ENCODE measurements at places on chromosomes 16 and 17.
A peak's percentile ranks its signal among the peaks of the same experiment; 100 is the strongest.

GRCh38 chr17:69534235-69534621, 119.7 kb downstream of the MAP2K6 start:
- DNase-seq = no peak

DNA sequence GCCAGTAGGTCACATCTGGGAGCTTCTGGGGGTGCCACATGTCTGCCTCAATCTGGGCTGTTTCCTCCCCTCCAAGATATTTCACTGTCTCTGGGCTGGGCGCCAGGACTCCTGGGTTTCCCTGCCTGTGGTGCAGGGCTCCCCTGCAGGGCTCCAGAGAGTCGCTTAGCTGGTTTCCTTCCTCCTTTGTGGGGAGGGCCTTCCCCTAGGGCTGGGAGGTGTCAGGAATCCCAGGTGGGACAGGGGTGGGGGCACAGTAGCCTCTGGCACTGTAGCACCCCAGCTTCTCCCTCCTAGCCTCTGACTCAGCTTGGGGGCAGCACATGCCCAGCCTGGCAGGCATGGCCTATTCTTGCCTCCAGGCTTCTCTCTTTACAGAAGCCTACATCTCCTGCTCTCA, 2.6 kb downstream of the RARA start:
- no peak for DNase-seq

GRCh38 chr16:29684679-29685078, 5.7 kb downstream of the QPRT start:
- no peak for DNase-seq

GRCh38 chr17:61734466-61734865, 128.9 kb downstream of the BRIP1 start:
- no peak for DNase-seq

- DNase-seq = peak; percentile 90
Measured at GRCh38 chr17:49880291-49881053, 32.6 kb upstream of the TAC4 start.

DNA sequence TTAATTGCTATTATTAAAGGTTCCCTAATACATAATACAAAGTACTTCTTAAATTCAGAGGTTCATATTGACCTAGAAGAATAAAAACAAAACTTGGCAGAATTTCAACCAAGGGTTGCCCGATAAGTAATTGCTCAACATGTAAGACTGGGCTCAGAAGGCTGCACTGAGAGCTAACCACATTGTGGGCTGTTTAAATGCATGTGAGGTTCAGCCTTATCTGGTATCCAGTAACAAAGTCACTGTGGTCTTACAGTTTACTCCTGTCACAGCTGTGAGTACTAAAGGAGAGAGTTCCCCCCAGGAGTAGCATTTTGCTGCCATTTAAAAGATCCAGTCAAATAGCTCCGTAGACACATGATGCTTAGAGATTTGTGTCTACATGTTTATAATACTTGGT, 1.6 kb upstream of the DHRS11 start:
- DNase-seq = no peak

DNA sequence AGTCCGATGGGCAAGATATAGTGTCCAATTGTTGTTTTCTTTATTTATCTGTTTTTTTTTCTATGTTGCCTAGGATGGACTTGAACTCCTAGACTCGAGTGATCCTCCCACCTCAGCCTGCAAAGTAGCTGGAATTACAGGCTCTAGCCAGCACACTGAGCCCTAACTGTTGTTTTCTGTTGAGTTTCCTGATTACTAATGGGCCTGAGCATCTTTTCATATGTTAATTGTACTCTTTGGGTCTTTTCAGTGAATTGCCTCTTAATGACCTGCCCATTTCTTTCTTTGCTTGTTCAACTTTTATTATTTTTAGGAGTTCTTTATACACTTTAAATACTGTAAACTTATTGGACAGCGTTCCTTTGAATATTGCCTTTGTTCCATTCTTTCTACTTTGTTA, 213.0 kb downstream of the HS3ST3B1 start:
- DNase-seq = no peak

GRCh38 chr16:16000685-16001084, 51.3 kb downstream of the ABCC1 start:
- no peak for DNase-seq

GRCh38 chr17:31527606-31528005, 136.1 kb downstream of the RAB11FIP4 start:
- DNase-seq = no peak

DNA sequence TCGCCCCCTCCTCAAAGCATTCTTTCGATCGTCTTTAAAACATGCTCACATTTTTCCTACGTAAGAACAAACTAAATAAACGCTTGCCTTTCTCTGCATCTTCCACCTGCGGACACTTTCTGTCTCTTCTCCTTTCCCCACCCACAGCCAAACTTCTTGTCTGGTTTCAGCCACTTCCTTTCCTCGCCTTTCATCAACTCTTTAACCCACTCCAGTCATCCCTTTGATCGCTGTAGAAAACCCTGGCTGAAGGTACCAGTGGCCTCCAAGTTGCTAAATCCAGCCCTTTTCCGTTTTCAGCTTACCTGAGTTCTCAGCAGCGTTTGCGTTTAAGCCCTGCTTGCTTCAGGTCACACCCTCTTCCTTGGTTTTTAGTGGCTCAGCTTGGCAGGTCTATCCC, 483 bp downstream of the RPA1 start:
- DNase-seq = peak; percentile 36

DNA sequence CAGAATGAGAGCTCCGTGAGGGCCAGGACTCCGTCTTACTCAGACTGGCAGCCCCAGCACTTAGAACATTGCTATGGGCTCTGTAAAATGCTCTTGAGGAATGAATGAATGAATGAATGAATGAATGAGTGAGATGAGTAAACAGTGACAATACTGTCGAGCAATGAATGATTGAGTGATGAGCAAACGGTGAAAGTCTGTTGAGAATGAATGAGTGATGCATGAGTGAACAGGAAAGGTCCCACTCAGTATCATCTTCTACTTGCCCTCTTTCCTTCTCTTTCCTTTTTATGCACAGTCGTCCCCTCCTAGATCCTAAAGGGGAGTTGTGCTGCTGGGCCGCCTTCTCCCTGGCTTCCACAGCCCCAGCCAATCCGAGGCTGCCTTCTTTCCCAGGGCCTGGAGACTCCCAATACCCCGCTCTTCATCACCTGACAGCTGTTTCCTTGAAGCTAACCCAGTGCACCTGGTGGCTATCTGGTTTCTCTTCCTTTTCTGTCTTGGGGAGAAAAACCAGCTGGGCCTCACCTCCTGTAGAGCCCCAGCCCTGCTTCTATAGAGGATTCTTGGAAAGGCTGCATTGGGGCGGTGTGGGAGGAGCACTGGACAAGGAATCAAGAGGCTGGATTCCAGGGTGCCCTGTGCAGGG, 32.7 kb upstream of the CACNG1 start:
- no peak for DNase-seq

DNA sequence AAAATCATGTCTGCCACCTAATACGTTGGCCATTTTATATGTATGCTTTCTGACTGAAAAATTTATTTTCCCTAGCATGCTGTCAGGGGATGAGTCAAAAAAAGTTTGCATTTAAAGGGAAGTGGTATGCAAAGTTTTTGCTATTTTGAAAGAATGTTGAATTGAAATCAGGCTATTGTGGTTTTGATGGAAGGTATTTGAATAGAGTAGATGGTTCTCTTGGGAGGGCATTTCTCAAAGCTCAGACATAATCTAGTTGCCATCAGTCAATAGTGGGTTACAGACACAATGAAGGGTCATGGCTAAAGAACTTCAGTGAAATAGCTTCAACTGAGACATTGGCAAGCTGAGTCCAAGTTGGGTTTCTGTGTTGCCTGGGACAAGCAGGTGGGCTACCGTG, 102.4 kb downstream of the MAP2K6 start:
- DNase-seq = no peak

DNA sequence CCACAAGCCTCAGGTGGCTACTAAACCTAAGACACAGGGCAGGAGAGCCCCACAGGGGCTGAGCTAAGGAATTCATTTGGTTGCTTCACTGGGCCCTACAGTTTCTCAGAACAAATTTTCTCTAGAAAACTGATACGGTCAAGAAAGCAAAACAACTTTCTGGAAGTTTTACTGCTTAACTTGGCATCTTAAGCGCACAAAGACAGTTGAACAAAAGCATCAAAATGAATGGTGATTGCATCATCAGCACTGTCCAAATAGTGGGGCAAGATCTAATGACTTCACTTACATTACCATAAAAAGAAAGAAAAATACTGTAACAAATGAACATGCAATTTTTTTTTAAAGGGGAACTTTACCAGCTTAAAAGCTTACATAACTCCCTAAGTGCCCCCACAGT, 47.6 kb downstream of the XPO6 start:
- peak; percentile 95 for DNase-seq

GRCh38 chr16:21150375-21151001, at the start of gene DNAH3:
TSS of gene DNAH3 (minus strand) at chr16:21150846. CDS start at chr16:21150319, 527 bp downstream.
- no peak for DNase-seq

Data from HAP-1 (cell line).